ENCODE measurements at places on chromosomes 1 and 21. TPM values are rescaled to one million over a fixed set of nuclear protein-coding genes. Genes with fewer than 3 reads are reported as not detected.

The PARS2 gene
- 10.2 TPM for total RNA-seq

GRCh38 chr1:65674522-65674921 lies 118.2 kb upstream of the PDE4B start:
- DNase-seq, result no peak

DNA sequence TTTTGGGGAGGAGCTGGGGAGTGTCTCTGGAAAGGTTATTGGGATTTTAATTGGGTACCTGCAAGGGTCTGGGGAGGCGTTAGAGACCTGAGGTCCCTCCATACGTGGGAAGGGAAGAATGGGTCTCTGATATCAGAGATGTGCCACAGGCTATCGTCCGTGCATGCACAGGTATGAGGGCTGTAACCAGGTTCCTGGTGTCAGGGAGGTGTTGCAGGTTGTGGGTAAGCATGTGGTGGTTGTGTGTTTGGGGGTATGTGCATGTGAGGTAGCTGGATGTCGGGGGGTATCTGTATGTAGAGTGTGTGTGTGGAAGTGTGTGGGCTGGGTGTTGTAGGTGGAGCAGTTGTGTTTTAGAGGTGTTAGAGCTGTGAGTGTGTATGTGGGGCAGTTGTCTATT lies 8.3 kb downstream of the AHDC1 start:
- DNase-seq, result no peak

DNA sequence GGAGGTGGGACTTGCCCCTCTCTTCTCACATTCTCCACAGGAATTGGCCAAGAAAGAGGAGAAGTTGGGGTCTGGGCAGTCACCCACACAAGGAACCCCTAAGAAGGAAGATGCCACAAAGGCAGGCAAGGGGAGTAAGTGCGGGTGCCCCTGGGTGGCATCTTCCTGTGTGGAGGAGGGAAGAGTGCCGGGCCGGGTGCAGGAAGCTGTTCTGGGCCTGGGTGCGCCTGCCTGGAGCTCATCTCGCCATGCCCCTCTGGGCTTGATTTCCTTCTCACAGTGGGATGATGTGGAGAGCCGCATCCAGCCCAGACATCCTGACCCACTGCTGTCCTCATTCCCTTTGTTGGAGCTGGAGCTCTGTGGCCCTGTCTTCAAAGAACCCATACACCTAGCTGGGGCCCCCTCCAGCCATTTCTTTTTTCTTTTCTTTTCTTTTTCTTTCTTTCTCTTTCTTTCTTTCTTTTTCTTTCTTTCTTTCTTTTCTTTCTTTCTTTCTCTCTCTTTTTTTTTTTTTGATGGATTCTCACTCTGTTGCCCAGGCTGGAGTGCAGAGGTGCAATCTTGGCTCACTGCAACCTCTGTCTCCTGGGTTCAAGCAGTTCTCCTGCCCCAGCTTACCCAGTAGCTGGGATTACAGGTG lies 9.3 kb downstream of the LRRC71 start:
- DNase-seq, result no peak

The CTTNBP2NL gene
- 38.8 TPM for total RNA-seq

The CELA3B gene
- not detected for total RNA-seq

- peak; percentile 92 for DNase-seq
Observed at GRCh38 chr1:30779294-30780071, 21.9 kb upstream of the LAPTM5 start.

All from H9 (cell line).